ENCODE measurements at places on chromosomes 4 and X.

GRCh38 chr4:133891011-133891410 is 310.6 kb downstream of the PABPC4L start:
- no peak overlapping the region for H3K27ac ChIP-seq
- no peaks in the 10 kb centered on the region for H3K4me1 ChIP-seq
- peaks cover 4% of the 10 kb centered on the region for H3K27me3 ChIP-seq
- no peak overlapping the region for H3K4me3 ChIP-seq
- H3K36me3 ChIP-seq: no peaks in the 10 kb centered on the region
- no peak for DNase-seq

GRCh38 chr4:152734015-152734698 is 45.4 kb downstream of the TIGD4 start:
- no peaks in the 10 kb centered on the region for H3K4me1 ChIP-seq
- no peak for DNase-seq
- H3K27ac ChIP-seq: no peak overlapping the region
- no peaks in the 10 kb centered on the region for H3K36me3 ChIP-seq

GRCh38 chrX:68571610-68572311 is 72.9 kb downstream of the YIPF6 start:
- H3K4me3 ChIP-seq: no peak overlapping the region
- H3K36me3 ChIP-seq: no peaks in the 10 kb centered on the region
- no peak overlapping the region for H3K27ac ChIP-seq
- no peaks in the 10 kb centered on the region for H3K27me3 ChIP-seq
- peaks cover 6% of the 10 kb centered on the region for H3K4me1 ChIP-seq
- DNase-seq: no peak

- H3K27me3 ChIP-seq: peaks cover 12% of the 10 kb centered on the region
- H3K27ac ChIP-seq: no peak overlapping the region
- no peak overlapping the region for H3K4me3 ChIP-seq
- DNase-seq: no peak
- no peaks in the 10 kb centered on the region for H3K4me1 ChIP-seq
Observed at GRCh38 chrX:53795576-53795975, 109.1 kb upstream of the HUWE1 start.

- H3K27me3 ChIP-seq: no peaks in the 10 kb centered on the region
- no peak overlapping the region for H3K27ac ChIP-seq
- peaks cover 8% of the 10 kb centered on the region for H3K36me3 ChIP-seq
- H3K4me1 ChIP-seq: no peaks in the 10 kb centered on the region
Observed at GRCh38 chr4:185893500-185893899, 81.5 kb upstream of the SORBS2 start.

DNA sequence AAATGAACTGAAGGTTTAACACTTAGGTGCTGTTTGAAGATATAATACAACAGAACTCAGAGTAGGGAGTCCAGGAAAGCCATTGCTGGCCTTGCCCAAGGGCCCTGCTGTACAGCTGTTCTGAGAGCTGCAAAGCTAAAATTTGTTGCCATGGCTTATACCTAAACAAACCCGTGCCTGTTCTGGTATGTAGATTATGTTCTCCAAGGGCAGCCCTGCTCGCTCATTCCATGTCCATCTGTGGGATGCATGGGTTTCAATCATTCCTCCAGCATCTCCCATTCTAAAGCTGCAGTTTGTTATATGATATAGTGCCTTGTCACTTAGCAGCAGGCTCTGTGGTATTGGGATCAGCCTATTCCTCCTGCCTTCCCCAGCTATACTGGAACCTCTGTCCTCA is 80.8 kb upstream of the BMPR1B start:
- peak overlapping the region; percentile 24 for H3K27ac ChIP-seq
- peaks cover 32% of the 10 kb centered on the region for H3K4me1 ChIP-seq
- no peak for DNase-seq

- no peaks in the 10 kb centered on the region for H3K36me3 ChIP-seq
- H3K4me1 ChIP-seq: no peaks in the 10 kb centered on the region
- no peak overlapping the region for H3K4me3 ChIP-seq
- H3K27ac ChIP-seq: no peak overlapping the region
Observed at GRCh38 chrX:67922966-67923365, 379.1 kb downstream of the AR start.
